ENCODE measurements at places on chromosomes 3 and 15. TPM values are rescaled to one million over a fixed set of nuclear protein-coding genes. Genes with fewer than 3 reads are reported as not detected.

SLC15A2 gene
- total RNA-seq: 4.7 TPM

CD80 gene
- not detected for total RNA-seq

PSTPIP1 gene
- not detected for total RNA-seq

PPARG gene
- total RNA-seq: 11.1 TPM

SV2B gene
- total RNA-seq: under 0.01 TPM

CLDN16 gene
- total RNA-seq: 30.2 TPM

LAMB2 gene
- 645 TPM for total RNA-seq

PLCD1 gene
- total RNA-seq: 28.1 TPM

IGF2BP2 gene
- total RNA-seq: 33.5 TPM

GRCh38 chr3:169250000-169250399 is 413.5 kb downstream of the MECOM start:
- peak; percentile 93 for DNase-seq

DNA sequence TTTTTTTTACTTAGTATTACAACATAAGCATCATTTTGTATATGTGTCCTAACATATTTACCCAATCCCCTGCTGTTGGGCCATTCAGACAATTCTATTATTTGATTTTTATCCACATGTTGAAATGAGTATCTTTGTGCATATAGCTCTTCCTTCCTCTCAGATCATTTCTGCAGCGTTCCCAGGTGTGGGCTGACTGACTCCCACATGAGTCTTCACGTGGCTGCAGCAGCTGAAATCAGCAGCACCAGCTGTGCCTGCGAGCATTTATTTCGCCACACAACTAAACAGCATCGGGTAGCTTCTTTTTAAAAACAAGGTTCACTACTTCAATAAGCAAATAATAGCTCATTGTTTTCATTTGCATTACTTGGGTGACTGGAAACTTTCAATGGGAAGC is 44.5 kb upstream of the PDE8A start:
- DNase-seq: no peak

DNA sequence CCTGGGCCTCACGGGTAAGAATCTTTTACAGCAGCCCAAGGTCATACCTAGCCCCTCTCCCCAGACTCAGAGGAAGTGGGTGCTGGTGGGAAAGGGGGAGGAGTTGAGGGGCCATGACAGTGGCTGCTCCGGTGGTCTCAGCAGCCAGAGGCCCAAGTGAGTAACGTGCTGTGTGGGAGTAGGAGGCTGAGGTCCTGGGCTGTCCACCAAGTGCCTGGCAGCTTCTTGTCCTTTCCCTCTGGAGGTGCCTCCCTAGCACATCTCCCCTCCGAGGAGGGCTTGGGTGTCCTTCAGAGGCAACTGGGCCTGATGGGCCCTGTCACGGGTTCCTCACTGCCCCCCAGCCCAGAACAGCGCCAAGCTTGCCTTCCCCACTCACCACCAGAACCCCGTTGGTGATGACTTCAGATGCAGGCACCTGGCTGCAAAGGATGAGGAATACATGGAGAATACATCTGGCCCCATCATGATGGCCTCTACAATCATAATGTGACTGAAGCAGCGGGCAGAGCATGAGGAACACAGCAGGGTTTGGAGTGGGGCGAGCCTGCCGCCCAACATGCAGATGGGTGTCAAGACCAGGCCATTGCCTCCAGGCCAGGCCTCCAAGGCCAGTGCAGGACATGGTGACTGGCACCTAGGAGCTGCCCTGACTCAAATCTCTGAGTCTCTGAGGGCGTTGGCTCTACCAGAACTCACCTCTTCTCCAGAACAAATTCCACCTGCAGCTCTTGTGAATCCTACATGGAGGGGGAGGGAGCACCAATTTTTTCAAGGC is 3.3 kb downstream of the PLA2G4F start:
- no peak for DNase-seq

DNA sequence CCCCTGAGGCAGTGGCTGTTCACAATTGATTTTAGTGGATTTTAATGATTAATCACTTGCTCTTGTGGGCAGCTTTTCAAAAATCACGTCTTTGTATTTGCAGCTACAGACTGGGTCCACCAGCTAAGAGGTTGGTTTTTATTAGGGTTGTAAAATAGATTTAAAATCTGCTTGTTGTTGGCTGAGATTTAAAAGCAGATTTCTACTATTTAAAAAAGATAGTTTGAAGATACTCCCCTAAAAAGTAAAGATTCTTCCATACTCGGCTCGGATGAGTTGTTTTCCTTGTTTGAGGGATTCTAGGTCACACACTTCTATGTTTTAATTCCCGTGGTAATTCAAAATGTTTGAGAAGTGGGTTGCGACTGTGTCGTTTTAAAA is 1.7 kb downstream of the KLHL24 start:
- no peak for DNase-seq

DNA sequence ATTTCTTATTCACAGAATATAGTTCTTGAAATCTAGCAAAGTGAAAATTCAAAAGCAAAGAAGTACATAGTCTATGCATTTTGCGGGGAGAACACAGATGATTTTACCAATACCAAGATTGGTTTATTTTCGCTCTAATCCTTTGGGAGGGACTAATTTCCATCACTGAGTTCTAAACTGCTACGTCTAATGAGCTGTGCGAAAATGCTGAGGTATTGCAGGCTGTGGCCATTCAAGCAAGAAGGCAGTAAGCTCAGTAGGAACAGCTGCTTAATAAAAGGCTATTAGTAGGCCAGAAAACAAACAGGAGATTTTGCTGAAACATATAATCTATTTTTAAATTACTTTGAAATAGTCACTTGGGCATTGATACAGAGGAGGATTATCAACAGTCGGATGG is 379.0 kb downstream of the CNTN4 start:
- DNase-seq: peak; percentile 1

- DNase-seq: no peak
These were observed 15.6 kb downstream of the FILIP1L start for GRCh38 chr3:100098784-100099070.

GRCh38 chr3:101202640-101203039 is 117.7 kb downstream of the IMPG2 start:
- no peak for DNase-seq

DNA sequence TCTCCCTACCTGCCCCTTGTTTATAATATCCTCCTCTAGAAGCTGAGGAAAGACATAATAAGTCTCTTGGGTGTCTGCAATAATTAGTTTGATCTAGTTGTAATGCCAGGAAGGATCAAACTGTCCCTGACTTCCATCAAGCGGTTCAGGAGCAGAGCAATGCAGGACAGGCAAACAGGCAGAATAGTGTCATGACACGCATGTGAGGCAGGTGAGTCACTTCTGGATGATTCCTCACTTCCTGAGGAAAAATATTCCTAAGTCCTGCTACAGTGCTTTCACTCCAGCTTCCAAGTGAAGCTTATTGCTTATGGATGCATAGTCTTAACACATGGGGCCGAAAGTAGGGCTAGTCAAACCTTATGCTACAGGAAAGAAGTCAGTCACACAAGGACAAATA is 85.8 kb downstream of the GREM1 start:
- DNase-seq: no peak

- DNase-seq: peak; percentile 77
These were observed 86.1 kb upstream of the PSMD6 start for GRCh38 chr3:64109438-64109837.

DNA sequence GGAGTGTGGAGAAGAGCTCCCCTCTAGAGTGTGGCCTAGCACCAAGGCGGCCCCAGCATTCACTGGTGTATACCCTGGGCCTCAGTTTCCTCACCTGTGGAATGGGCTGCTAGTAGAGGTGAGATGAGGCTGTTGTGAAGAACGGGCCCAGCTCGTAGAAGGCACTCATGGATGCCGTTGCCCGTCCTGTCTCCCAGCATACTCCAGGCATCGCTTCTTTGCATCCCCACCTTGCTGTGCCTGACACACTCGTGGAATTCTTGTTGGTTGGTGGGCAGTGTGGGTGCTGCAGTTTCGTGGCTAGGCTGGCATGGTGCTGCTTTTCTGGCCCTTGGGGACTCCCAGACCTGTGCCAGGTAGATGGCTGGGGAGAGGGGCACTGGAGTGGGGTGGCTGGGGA is 76.7 kb downstream of the SMAD6 start:
- DNase-seq: no peak

DNA sequence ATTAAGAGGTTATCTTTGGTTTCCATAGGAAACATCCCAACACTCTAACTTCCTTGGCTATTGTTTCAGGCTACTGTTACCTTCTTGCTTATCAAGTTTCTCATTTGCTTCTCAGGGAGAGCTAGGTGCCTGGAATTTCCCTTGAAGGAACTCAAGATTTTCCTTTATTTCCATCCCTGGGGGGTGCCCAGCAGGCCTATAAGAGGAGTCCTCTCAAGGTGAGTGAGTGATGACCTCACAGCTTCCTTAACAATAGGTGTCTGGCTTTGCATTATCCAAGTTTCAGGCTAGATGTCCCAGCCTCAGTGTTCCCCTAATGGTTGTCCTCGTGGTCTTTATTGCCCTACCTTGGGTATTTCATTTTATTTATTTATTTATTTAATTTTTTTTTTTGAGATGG is 12.1 kb upstream of the CTSH start:
- no peak for DNase-seq

DNA sequence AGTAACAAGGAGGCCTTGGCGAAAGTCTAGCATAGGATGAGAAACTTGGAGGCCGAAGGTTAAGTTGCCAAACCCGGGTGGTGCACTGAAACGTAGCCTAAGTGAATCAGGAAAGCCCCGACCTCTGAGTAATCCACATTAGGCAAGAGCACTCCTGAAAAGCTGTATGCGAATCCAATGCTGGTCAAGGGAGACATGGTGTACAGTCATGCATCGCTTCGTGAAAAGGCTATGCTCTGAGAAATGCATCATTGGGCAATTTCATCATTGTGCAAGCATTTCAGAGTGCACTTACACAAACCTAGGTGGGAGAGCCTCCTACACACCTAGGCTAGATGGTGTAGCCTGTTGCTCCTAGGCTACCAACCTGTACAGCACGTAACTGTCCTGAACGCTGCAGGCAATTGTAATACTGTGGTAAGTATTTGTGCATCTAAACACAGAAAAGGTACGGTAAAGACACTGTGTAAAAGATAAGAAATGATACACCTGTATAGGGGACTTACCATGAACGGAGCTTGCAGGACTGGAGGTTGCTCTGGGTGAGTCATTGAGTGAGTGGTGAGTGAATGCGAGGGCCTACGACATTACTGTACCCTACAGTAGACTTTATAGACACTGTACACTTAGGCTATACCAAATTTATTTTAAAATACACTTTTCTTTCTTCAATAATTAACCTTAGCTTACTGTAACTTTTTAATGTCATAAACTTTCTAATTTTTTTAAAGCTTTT is 222.5 kb downstream of the SHQ1 start:
- DNase-seq: peak; percentile 100

- DNase-seq: no peak
These were observed 180.7 kb downstream of the UBE2E2 start for GRCh38 chr3:23383875-23384274.

GRCh38 chr15:34793901-34794300 is 1.4 kb downstream of the ACTC1 start:
- no peak for DNase-seq

DNA sequence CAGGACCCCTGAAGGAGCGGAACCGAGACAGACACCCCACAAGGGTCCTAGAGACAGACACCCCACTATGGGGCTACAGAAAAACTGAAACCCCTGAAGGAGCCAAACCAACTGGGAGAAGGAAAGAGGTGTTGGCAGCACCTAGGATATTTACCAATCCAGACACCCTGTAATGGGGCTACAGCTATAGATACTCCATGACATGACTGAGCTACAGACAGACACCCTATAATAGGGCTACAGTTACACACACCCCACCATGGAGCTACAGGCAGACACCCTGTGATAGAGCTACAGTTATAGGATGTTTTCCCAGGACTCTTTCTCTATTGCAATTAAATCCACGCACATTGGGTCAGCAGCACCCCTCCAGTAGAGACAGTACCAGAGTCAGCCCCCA is 22.6 kb upstream of the ADGRG7 start:
- DNase-seq: no peak

DNA sequence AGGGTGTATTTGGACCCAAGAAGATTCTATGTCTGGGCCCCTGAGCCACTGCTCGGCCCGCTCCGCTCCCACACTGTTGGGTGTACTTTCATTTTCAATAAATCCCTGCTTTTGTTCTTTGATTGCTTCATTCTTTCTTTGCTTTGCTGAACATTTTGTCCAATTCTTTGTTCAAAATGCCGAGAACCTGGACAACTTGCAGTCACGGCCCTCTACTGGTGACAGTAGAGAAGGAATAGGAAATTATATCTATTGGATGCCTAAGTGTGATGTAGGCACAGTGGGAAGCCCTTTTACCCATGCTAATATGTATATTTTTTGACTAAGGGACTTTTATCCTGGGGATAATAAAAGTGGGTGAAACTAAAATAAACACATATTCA is 340.8 kb downstream of the LRRC3B start:
- no peak for DNase-seq

DNA sequence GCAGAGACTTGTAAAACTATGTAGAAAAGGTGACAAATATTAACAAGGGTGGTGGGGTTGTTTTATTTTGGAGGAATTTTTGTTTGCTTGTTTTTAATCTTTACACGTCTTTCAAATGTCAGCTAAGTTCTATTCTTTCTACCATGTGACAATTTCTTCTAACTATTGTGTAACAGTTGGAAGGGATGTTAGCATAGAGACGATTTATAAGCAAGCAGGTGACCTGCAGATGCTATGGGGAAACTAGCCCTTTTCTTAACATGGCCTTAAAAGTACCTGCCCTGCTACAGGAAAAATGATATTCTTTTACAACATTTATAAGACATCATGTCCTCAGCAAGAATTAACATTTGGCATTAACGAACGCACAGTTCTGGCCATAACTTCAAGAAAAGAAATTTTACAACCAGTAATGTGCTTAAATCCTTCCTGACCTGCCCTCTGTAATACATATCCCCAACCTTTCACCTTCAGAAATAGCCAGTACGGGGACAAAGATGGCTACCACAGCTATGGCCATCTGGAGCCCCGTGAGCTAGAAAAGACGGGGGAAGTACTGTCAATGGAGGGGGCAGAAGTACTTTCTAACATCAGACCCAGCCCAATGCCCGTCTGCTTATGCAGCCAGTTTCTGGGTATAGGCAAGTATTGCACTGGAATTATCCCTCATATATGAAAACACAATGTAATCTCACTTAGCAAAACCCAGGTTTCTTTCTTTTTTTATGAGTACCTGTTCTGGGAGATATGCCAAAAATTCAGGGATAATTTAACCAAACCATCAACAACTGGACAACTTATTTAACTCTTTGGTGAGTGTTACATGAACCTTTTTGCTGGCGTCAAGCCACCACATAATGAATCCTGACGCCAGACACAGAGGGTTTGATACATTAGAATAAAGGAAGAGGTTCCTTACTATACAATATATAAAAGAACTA is 67.7 kb upstream of the NR2F2 start:
- DNase-seq: peak; percentile 62

GRCh38 chr3:157166561-157166960 is 6.6 kb upstream of the CCNL1 start:
- peak; percentile 98 for DNase-seq

Measured in renal cortical epithelial cell (primary cell).